ENCODE measurements at places on chromosomes 2 and 18.
A peak's percentile ranks its signal among the peaks of the same experiment; 100 is the strongest.

GRCh38 chr2:229180658-229181057 lies 90.4 kb downstream of the PID1 start:
- no peak for DNase-seq

GRCh38 chr18:21855432-21855831 lies 114.8 kb downstream of the MIB1 start:
- DNase-seq: no peak

GRCh38 chr2:85659324-85659981 lies 8.5 kb downstream of the SFTPB start:
- no peak for DNase-seq

GRCh38 chr2:150327564-150328489 lies 159.6 kb downstream of the RND3 start:
- no peak for DNase-seq

GRCh38 chr2:101038455-101039255 lies 36.6 kb downstream of the RPL31 start:
- DNase-seq: peak; percentile 68

GRCh38 chr18:48409591-48410094 lies 460 bp upstream of the ZBTB7C start:
- DNase-seq: no peak

Measured in posterior vena cava (tissue), 2 donors.